NCI-H1105 treated with DMSO at 0.1 percent for 48 hours (cell line): ENCODE measurements at places on chromosomes 1 and 21.
A peak's percentile ranks its signal among the peaks of the same experiment; 100 is the strongest.

DNA sequence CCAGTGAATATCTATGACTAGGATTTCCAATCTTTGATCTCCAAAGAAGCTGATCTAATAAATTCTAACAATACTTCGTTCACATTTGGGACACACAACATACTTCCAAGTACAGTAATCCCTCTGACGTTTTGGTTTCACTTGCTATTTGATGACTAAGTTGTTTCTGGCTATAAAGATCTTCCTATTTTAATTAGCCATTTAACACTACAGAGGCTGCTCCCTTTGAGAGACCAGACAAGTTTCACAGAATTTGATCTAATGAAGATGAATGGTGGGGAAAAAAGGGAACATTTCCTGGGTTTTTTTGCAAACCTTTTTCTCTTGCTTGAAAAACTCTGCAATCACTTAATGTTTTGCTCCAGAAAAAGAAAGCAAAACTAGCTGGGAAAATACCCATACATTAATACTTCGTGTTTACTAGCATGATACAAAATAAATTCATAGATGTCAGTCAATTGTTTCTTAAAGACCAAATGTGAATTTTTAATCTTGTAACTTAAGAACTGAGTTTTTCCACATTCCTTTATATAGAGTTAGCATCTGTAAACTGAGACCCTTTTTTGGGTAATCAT is 28.0 kb upstream of the GLIS1 start:
- DNase-seq: no peak

DNA sequence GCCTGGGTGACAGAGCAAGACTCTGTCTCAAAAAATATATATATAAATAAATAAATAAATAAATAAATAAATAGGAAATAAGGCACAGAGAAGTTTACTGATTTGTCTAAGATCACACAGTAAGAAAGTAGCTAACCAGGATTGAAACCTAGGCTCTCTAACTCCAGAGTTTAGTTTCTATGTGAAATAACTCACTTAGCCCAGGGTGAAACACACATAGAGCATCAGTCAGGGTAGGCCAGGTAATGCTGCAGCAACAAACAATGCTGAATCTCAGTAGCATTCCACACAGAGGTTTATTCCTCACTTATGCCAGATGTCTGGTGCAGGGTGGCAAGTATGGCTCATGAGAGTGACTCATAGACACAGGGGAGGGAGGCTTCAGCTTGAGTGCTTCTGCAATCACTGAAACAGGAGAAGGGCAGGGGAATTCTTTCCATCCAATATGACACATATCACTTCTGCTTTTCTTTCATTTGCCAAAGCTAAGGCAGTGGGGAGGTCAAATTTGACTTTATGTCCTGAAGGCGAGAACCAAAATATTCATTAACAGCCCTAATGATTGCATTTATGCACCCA is 37.1 kb upstream of the KANK4 start:
- no peak for DNase-seq

GRCh38 chr1:116330342-116330652 is 42.7 kb upstream of the ATP1A1 start:
- peak; percentile 63 for DNase-seq

GRCh38 chr1:174060090-174060489 is 37.9 kb upstream of the RC3H1 start:
- DNase-seq: no peak

- DNase-seq: no peak
Observed at GRCh38 chr1:230385158-230385450, 41.0 kb downstream of the PGBD5 start.

DNA sequence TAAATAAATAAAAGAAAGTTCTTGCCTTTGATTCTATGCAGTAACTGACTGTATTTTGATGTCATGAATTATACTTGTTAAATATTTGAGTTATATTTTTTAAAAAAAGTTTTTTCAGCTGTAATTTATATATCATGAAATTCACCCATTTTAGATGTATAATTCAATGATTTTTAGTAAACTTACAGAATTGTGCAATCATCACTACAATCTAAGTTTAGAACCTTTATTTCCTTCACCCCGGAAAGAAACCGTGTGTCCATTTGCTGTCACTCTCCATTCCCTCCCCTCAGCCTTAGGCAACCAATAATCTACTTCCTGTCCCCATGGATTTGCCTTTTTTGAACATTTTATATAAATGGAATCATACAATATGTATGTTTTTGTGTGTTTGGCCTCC is 32.5 kb upstream of the DISC1 start:
- DNase-seq: no peak

- peak; percentile 91 for DNase-seq
Observed at GRCh38 chr1:204359474-204360255, at the start of gene PLEKHA6. Gene PLEKHA6 (minus strand): TSS chr1:204359929. CDS start chr1:204273727, 86,202 bp downstream.

- DNase-seq: no peak
Observed at GRCh38 chr21:32459972-32460371, 47.5 kb downstream of the EVA1C start.

- DNase-seq: no peak
Observed at GRCh38 chr1:162305969-162306368, 70.7 kb downstream of the SPATA46 start.

- DNase-seq: no peak
Observed at GRCh38 chr1:224996266-224996665, 66.8 kb downstream of the DNAH14 start.

GRCh38 chr1:223678841-223679240 is 13.3 kb upstream of the CAPN8 start:
- no peak for DNase-seq

- no peak for DNase-seq
Observed at GRCh38 chr1:39635205-39635870, 4.1 kb downstream of the HEYL start.

- no peak for DNase-seq
Observed at GRCh38 chr1:194167956-194168640, 981.7 kb upstream of the B3GALT2 start.

DNA sequence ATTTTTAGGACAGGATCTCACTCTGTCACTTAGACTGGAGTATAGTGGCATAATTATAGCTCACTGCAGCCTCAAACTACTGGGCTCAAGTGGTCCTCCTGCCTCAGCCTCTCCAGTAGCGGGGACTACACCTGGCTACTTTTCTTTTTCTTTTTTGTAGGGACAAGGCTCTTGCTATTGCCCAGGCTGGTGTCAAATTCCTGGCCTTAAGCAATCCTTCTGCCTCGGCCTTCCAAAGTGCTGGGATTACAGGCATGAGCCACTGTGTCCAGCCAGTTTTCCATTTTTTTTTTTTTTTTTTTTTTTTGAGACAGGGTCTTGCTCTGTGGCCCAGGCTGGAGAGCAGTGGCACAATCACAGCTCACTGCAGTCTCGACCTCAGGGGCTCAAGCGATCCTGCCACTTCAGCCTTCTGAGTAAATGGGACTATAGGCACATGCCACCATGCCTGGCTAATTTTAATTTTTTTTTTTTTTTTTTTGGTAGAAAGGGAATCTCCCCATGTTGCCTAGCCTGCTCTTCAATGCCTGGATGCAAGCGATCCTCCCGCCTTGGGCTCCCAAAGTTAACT is 20.6 kb upstream of the CEP85 start:
- DNase-seq: no peak

DNA sequence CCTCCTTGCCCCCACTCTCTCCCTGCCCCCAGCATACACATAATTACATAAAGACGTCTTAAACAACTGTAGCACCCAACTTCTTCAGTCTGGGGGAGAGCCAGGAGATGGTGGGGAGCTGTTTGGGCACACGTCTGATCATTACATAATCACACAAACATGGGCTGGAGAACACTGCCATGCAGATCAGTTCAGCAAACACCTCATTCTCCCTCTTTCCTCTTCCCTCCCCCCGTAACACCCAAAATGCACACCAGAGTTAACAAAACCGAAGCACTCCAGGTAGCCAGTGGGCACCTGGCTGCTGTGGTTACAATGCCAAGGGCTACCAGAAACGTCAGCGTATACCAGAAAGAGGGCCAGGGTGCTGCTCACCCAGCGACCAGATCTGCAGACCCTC is 1.6 kb downstream of the HIVEP3 start:
- no peak for DNase-seq

- no peak for DNase-seq
Observed at GRCh38 chr1:113681596-113682337, 77.5 kb downstream of the PHTF1 start.

GRCh38 chr1:77594366-77595112 is 87.9 kb downstream of the ZZZ3 start:
- peak; percentile 56 for DNase-seq

DNA sequence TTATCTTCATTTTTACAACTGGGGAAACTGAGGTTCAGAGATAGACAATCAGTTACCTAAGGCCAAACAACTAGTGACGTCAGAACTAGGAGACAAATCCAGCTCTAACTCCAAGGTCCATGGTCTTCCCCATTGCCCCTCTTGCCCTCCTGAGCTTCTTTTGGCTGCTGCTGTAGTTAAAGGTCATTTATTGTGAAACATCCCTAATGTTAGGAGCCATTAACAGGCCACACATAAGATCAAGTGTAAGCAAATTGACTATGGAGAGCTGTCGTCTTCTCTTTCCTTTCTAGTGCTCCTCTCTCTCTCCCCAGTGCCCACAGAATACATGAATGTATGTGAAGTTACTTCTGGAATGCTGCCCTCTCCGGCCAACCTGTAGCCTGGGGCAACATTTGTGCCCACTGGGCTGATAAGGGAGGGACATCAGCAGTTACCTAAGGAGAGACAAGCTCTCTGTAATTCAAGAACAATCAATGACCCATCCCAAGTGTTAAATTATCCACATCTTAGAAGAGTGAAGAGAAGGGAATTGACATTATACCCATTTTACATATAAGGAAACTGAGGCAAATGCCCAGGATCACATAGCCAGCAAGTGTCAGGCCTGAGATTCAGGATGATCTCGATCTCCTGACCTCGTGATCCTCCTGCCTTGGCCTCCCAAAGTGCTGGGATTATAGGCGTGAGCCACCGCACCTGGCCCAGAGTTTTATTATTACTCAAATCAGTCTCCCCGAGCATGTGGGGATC is 40.1 kb downstream of the PTAFR start:
- DNase-seq: no peak

- no peak for DNase-seq
Observed at GRCh38 chr21:34836933-34837505, 168.2 kb downstream of the CLIC6 start.

GRCh38 chr1:234839663-234840062 is 229.7 kb upstream of the IRF2BP2 start:
- no peak for DNase-seq

DNA sequence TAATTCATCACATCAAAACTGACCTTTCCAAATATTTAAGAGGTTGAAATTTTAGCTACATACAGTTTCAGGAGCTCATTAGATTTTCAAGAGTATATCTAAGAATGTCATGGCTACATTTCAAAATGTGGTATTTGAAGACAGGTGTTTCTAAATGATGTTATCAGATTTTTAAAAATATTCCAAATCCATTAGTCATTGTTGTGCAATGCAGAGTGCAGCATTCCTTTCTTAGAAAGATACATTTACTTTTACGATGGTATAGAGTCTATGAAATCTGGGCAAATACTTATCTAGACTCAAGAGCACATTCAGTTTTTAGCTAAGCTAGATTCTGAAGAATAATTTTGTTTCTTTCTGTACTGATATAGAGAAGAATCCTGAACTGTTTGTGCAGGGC is 230.3 kb downstream of the CHRM3 start:
- no peak for DNase-seq

DNA sequence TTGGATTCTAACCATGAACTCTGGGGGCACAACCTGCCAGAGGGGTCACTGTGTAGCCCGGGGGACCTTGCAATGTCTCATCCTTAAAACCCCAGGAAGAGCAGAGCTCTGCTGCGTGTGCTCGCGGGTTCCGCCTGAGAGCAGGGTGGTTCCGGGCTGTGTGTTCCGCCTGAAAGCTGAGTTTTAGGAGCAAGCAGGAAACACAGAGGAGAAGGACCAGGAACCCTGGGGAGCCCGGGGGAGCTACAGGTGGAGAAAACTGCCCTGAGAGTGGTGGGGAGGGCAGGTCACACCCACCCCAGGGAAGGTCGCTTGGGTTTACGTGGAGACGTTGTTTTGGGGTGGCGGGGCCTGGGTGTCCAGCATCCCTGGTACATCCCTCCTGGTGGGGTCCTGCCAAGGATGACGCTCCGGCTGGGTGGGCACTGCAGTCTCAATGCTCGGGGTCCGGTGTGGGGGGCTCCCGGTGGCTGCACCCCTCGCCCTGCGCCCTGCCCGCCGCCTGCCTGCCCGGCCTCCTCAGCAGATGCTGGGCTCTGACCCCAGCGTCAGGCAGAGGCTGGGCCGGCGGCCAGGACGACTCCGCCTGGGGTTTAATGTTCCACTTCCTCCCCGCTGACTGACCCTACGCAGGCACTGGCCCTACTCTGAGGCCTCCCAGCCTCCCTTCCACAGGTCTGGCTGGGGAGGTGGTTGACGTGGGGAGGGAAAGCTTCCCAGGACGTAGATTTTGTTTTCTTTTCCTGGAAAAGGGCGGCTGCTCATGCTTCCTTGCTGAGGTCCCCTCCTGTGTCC is 17.3 kb upstream of the C1orf159 start:
- no peak for DNase-seq

GRCh38 chr1:69993810-69994209 is 211.6 kb downstream of the LRRC40 start:
- DNase-seq: peak; percentile 23

GRCh38 chr1:223763881-223764280 is 51.5 kb downstream of the CAPN2 start:
- DNase-seq: no peak

DNA sequence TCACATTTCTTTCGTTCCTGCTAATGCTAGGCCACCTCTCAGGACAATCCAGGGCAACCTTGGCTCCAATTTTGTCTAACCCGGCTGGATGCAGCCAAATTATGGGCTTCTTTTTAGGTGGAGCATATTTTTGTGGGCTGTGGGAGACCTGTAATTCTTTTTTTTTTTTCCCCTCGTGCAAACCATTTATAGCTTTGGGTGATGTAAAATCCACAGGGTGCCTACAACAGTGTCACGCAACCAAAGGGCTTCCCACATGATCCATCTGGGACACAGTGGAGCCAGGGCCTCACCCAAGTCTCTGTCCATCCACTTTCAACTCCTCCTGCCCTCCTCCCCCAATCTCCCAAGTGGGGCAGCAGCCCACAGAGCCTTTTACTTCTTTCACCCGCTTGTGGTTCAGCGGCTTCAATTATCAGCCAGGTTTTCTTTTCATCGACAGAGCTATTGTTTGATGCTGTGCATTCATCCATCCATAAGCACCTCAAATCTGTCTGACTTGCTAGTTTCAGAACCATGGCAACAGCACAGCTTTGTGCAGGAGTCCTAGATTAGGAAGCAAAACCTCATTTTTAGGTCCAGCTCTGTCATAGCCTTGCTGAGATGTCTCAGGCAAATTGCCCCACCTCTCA is 10.0 kb upstream of the OVAAL start:
- DNase-seq: peak; percentile 64

- peak; percentile 46 for DNase-seq
Observed at GRCh38 chr1:28602536-28603439, 10.7 kb downstream of the RAB42 start.

DNA sequence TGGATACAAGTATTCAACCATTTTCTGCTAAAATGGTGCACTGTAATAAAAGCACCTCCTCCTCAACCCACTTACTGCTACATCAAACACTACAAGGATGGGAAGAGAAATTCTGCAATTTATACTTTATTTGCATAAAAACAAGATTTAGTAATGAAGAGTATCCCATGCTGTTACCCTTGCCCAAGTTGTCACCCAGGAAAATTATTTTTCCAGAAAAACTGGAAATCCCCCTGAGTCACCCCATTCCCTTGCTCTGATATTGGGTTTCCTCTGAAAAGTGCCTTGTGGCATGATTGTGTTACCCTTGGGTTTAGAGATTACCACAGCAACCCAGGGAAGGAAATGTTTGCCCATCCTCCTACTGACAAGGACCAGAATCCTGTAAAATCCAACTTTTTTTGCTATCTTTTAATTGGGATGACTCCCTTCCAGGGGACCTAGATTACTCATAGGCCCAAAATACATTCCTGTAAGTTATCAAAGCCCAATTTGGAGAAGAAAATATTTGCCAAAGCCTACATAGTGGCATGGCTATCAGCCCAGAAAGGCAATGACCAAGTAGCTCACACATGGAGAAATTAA is 16.5 kb upstream of the ZC3H11B start:
- DNase-seq: no peak
